Omental fat pad (tissue), 4 donors: ENCODE measurements at places on chromosomes 13 and 19.

DNA sequence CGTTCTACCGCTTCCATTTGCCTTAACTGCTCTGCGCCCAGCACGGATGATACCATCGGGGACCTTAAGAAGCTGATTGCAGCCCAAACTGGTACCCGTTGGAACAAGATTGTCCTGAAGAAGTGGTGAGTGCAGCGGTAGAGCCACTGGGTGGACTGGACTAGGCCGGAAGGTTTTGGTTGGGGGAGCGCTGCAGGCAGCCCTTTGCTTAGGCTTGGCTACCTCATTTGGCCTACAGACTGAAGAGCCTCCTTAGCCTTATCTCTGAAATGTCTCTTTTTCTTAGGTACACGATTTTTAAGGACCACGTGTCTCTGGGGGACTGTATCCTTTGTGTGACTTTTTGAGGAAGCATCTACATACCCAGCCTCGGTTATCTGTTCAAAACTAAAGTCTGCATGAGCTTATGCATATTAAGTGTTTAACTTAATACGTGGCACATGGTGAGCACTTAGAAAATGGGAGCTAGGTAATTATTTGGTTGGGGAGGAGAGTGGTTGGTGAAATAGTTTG lies 889 bp downstream of the UBL5 start:
- no peak for DNase-seq

GRCh38 chr19:41302624-41303351 lies 7.2 kb upstream of the CCDC97 start:
- no peak for DNase-seq

DNA sequence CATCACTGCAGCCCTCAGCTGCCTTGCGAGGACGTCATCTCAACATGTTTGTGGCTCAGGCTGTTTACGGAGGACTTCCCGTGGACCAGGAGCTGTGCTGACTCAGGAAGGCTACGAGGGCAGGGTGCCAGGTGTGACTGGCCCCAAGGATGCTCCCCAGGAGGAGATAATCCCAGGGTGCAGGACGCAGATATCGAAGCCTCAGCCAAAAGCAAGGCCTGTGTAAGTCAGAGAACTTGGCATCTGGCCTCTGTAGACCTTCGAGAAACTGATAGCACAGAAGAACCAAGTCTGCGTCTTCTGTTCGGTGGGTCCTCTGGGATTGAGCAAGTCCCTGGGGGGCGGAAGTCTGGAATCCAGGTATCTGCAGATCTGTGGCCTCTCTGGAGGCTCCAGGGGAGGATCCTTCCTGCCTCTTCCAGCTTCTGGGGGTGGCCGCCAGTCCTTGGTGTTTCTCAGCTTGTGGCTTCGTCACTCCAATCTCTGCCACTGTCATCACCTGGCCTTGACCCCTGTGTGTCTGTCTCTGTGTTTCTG lies 2.6 kb upstream of the DOHH start:
- DNase-seq, result no peak

- no peak for DNase-seq
Observed at GRCh38 chr19:9848060-9848459, 12.9 kb downstream of the PIN1 start.
